Activated naive CD4-positive, alpha-beta T cell treated with Interleukin-2 at 50 U/mL for 16 hours (primary cell): ENCODE measurements at places on chromosomes 2 and 18.

DNA sequence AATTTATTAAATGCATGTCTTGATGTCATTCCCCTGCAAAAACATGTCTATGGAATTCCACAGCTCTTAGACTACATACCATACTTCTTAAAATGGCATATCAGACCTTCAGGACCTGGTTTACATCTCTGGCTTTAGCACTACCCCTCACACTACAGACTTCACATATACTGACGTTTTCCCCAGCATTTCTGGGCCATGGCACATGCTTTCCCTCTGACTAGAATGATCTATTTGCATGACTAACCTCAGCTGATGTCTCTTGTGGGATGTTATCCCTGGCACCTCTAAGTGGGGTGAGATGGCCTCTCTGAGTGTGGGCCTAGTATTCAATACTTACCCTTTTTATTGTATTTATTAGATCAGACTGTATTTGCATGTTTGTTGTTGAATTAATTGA lies 381.6 kb downstream of the ERBB4 start:
- no peak for DNase-seq

- no peak for DNase-seq
Measured at GRCh38 chr18:27787547-27787946, 389.4 kb downstream of the CDH2 start.

DNA sequence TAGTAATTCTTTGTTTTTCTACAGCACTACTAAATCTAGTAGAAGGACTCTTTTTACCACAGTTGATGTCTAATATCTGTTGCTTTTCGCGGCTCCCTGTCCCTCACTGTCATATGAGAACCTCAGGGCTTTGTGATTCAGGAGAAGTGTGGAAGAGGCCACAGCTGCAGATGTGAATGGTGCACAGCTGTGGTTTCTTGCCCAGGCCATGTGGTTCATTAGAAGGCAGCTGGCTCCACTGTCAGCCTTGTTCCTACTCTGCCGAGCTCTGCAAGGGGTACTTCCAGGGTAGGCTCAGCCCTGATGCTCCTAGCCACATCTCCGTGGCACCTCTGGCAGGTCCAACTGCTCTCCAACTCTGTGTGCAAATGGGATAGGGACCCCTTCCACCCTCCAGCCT lies 83.9 kb downstream of the APOB start:
- no peak for DNase-seq

GRCh38 chr18:3071676-3072075 lies 58.7 kb upstream of the LPIN2 start:
- no peak for DNase-seq
